ENCODE measurements at places on chromosomes 13 and 19. TPM values are rescaled to one million over a fixed set of nuclear protein-coding genes. Genes with fewer than 3 reads are reported as not detected.

SLC6A16 gene
- not detected for total RNA-seq

GFY gene
- not detected for total RNA-seq

GIPC3 gene
- total RNA-seq = 0.07 TPM

FGF22 gene
- total RNA-seq = not detected

RFPL4AL1 gene
- 1.6 TPM for total RNA-seq

SHISA7 gene
- not detected for total RNA-seq

BORA gene
- 18.1 TPM for total RNA-seq

RAB4B gene
- 19.9 TPM for total RNA-seq

EEF2 gene
- total RNA-seq = 1,342 TPM

PSMD8 gene
- total RNA-seq = 579 TPM

ZNF181 gene
- not detected for total RNA-seq

NLRP4 gene
- not detected for total RNA-seq

PRKCG gene
- 2.2 TPM for total RNA-seq

DNA sequence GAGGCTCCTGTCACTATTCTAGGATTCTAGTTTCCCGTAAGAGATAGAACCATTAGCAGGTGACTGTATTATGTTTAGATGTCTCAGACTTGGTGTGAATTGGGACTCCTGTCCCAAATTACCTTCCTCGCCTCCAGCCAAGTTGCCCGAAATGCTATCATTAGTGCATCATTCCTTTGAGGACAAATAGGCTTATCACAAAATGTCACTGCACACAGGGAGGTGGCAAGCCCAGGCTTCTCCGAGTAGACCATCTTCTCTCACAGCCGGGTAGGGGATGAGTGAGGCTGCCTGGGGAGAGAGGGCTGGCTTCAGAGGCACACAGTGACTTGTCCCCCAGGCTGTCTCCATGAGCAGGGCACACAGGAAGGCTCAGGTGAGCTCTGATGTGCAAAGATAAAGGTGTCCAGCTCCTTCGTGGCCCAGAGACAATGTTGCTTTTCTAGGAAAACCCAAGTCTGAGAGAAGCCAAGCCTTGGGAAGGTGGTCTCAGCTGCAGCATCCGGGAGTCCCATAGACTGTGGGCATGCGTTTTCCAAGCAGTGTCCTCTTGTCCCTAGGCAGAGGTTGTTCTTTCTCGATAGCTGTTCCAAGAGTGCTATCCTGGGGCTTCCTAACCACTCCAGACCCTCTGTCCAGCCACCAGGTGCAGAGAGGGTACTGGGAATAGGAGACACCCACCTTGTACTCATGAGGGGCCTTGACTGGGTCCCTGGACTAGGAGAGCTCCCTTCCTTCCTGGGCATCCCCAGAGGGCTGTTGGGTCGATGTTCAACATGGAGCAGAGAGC is 163.1 kb upstream of the TSHZ3 start:
- no peak for DNase-seq

GRCh38 chr19:7856679-7857663 is 17.2 kb downstream of the PRR36 start:
- no peak for DNase-seq

DNA sequence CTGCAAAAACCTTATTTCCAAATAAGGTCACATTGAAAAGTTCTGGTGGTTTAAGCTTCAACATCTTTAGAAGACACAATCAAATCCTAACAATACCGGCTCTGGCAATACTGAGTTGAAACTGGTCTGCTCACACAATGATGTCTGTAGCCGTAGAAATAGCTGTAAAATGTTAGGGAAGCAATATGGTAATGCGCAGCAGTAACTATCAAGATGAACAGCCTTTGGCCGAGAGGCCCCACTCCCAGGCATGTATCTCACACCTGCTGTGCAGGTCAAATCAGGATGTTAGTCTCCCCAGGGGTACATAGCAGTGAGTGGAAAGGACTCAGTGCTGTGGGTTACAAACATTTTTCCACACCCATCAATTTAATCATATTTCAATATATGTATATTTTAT is 207.1 kb downstream of the KATNAL1 start:
- DNase-seq = no peak

DNA sequence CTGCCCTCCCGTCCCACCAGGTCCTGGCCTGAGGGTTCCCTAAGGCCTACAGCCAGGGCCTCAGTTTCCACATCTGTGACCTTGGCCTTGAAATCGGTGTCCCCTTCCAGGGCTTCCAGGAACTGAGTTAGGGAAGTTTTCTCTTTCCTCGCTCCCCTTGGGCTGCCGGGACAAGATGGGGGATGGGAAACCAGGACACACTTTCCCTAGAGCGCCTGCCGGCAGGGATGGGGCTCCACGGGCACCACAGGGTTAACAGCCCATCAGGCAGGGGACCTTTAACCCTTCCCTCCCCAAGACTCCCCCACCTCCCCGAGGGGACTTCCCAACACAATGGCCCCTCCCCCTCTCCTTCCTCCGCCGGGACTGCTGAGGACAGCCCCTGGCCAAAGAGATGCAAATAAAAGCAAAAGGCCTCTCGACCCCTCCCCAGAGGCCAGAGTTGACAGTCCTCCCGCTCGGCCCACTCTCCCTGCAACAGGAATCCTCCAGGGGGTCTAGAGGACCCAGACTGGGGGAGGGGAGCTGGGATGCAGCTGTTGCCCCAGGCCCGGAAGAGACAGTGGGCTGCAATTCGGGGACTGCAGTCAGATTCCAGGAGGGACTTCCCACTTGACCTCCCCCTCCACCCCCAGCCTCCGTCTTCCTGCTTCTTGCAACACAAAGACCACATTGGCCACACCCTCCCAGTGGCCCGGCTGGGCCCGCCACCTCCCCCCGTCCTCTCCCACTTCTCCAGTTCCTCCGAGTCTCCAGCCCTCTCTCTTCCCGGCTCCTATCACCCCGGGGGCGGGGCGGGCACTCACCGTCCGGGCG is 3.4 kb downstream of the BBC3 start:
- DNase-seq = peak; percentile 88

DNA sequence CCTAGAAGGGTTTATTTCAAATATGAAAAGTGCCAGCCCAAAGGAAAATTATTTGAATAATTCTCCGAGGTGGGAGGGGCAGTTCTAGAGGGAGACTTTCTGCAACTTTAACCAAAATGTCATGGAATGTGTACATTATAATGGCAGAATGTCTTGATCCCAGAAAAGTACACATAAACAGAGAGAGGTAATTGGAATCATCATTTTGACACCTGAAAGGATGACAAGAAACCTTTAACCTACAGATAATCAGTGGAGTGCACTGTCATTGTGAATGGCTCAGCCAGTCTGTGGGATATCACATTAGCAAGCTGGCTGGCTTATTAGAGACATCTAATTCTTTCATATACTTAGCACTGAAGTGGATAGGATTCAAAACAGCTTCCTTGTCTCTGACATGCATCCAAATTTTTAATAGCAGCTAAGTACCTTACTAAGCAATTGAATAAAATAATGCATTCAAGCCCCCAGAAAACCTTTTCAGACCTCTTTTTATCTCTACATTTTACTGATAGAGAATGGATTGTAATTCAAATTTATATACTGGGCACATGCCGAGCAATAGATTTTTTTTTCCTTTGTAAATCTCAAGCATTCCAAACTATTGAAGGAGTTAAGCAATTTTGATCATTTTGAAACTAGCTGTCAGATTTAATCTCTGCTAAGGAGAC is 468.6 kb downstream of the COG6 start:
- no peak for DNase-seq

GRCh38 chr13:37701972-37702371 is 103.4 kb upstream of the POSTN start:
- peak; percentile 90 for DNase-seq

- DNase-seq = peak; percentile 46
These were observed 68.4 kb downstream of the SPATA13 start for GRCh38 chr13:24228852-24229458.

GRCh38 chr13:94568443-94568842 is 27.5 kb downstream of the TGDS start:
- no peak for DNase-seq

GRCh38 chr19:12935071-12935470 is 1.6 kb upstream of the FARSA start:
- DNase-seq = no peak

- no peak for DNase-seq
These were observed 437.9 kb downstream of the KLF5 start for GRCh38 chr13:73496711-73497110.

GRCh38 chr19:45981350-45981749 is 7.7 kb upstream of the NOVA2 start:
- no peak for DNase-seq

- DNase-seq = no peak
These were observed 66.9 kb upstream of the CLDN10 start for GRCh38 chr13:95485518-95486144.

DNA sequence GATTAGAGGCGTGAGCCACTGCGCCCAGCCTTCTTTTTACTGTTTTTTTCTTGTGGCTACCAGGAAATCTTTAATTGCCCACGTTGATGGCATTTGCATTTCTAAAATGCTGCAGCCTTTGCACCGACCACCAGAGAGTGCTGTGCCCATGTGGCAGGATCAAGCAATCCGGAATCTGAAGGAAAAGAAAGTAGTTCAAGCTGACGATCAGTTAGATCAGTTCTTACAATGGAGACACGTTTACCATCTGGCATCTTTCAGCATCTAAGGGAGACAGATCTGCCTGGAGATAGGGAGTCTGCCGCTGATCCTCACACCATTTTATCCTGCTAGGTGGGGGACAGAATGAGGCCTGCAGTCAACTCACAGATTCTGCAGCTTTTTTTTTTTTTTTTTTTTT is 19.9 kb downstream of the TINCR start:
- peak; percentile 44 for DNase-seq

GRCh38 chr13:73945871-73946270 is 188.3 kb downstream of the KLF12 start:
- no peak for DNase-seq

GRCh38 chr19:44598880-44599279 is 14.5 kb upstream of the IGSF23 start:
- no peak for DNase-seq

GRCh38 chr19:16589917-16590316 is 17.7 kb upstream of the SLC35E1 start:
- no peak for DNase-seq

GRCh38 chr13:28355822-28356371 is 139.0 kb downstream of the FLT1 start:
- DNase-seq = no peak

- no peak for DNase-seq
These were observed 2.9 kb upstream of the PPP6R1 start for GRCh38 chr19:55261671-55262126.

DNA sequence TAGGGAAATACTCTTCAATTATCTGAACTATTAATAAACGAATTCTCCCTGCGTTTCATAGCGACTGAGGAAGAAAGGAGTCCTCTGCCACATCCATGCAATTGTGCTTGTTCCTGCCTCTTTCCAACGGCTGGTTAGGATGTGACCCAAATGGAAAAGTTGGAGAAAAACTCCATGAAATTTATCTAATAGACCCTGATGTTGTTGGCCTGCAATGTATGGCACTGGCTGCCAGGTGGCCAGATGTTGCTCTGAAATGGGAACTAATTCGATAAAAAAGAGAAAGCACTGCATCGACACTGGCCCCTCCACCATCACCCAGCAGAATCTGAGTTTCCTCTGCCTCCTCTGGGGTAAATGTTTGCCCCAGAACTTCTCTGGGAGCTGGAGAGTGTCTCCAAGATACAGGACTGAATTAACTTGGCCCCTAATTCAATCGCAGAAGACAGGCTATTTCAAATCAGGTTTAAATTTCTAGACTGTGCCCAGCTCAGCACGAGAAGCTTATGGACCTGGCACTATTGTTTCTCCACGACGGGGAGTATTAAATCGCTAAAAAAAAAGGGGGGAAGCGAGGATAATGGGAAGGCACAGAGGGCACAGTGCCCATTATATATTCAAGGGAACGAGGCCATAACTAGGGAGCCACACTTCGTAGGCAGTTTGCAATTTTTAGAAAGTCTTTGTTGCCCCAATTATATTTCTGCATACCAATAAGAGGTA is 103.9 kb downstream of the ZIC5 start:
- DNase-seq = no peak

GRCh38 chr19:4430760-4431159 is 26.8 kb downstream of the UBXN6 start:
- no peak for DNase-seq

GRCh38 chr19:46607448-46607841 is 6.3 kb downstream of the CALM3 start:
- no peak for DNase-seq

DNA sequence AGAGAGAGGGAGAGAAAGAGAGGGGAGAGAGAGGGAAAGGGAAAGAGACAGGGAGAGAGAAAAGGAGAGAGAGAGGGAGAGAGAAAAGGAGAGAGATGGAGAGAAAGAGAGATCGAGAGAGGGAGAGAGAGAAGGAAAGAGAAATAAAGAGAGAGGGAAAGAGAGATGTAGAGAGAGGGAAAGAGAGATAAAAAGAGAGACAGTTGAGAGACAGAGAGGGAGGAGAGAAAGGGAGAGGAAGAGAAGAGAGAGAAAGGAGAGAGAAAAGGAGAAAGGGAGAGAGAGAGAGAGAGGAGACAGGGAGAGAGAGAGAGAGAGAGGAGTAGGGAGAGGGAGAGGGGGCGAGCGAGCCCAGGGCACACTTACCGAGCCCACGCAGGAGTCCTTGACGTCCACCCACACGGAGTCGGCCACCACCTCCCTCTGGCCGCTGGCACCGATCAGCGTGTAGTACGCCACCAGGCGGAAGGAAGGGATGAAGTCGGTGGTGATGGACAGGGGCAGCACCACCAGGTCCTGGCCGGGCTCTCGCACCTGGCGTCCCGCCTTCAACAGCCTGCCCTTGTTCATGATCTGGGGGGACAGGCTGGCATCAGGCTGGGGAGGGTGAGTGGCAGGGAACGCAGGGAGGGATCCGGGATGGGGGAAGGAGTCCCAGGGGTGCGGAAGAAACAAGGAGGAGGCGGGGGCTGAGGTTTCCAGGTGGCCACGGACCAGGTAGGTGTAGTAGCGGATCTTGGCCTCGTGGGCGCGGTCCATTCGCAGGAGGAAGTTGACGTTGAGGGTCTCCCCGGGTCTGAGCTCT is 10.0 kb downstream of the C3 start:
- no peak for DNase-seq

DNA sequence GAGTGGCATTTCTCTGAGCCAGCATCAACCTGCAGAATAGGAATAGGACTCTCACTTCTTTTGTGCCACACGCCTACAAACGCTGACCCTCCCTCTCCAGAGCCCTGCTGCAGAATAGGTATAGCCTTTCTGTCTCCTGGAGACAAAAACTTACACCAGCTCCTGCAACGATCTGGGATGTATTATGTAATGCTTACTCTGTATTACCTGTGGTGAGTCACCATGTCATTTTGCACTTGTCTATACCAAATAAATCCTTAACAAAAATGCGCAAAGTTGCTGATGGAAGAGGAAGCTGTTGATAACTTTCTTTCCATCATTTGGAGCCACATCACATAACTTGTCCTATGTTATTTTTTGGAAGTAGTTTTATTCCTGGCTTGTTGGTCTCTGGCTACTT is 155.8 kb upstream of the FNDC3A start:
- no peak for DNase-seq

DNA sequence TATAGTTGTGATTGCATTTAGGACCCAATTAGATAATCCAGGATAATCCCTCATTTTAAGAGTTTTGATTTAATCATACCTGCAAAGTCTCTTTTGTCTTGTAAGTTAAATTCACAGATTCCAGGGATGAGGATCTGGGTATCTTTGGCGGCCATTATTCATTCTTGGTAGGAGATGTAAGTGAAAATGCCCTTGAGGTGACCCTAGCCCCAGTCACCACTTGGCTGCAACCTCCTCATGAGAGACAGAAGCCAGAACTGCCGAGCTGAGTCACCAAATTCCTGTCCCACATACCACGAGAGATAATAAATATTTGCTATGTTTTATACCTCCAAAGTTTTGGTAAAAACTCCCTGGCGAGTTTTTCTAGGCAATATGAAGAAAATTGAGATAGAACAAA is 389.4 kb downstream of the RFC3 start:
- peak; percentile 73 for DNase-seq

GRCh38 chr13:30835442-30835841 is 70.6 kb upstream of the MEDAG start:
- DNase-seq = no peak
